ENCODE measurements at places on chromosomes 6 and 20.

DNA sequence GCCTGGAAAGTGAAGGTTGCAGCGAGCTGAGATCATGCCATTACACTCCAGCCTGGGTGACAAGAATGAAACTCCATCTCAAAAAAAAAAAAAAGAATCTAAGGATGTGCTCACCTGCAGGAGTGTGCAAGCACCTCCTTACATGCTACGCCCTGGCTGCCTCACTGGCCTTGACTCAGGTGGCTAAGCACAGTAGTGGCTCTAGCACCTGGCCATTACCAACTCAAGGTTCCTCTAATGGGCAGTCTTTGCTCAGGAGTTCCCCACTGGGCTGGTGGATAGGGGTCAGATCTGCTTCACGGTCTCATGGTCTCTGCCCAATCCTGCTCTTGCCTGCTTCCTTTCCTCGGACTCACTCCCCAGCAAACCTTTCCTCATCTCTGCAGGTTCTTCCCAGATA lies 39.7 kb downstream of the KCNK17 start:
- no peaks in the 10 kb centered on the region for H3K36me3 ChIP-seq
- no peaks in the 10 kb centered on the region for H3K27me3 ChIP-seq
- H3K27ac ChIP-seq: no peak overlapping the region
- no peaks in the 10 kb centered on the region for H3K4me1 ChIP-seq
- H3K4me3 ChIP-seq: no peak overlapping the region

DNA sequence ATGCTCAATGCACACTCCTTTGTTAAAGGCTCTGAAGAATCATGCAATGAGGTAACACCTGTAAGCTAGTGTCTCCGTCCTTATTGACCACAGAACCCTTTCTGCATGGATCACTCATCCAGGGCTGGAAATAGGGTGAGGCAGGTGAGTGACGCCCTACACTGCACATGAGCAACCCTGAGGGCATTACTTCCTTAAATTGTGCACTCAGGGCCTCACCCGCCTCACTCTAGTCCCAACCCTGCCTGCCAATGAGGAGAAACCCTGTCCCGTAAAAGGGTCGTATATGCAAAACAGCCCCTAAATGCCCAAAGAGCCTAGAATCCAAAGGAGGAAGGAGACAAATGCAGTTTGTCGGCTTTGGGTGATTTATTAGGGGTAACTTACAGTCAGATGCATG lies 33.6 kb upstream of the NOP56 start:
- H3K4me1 ChIP-seq: no peaks in the 10 kb centered on the region
- H3K4me3 ChIP-seq: no peak overlapping the region
- no peak overlapping the region for H3K27ac ChIP-seq
- H3K27me3 ChIP-seq: no peaks in the 10 kb centered on the region
- no peak for DNase-seq

- no peak for DNase-seq
- H3K4me3 ChIP-seq: no peak overlapping the region
- H3K27ac ChIP-seq: peak overlapping the region; percentile 61
- no peaks in the 10 kb centered on the region for H3K4me1 ChIP-seq
Observed at GRCh38 chr20:11235058-11235457, 561.3 kb upstream of the JAG1 start.

DNA sequence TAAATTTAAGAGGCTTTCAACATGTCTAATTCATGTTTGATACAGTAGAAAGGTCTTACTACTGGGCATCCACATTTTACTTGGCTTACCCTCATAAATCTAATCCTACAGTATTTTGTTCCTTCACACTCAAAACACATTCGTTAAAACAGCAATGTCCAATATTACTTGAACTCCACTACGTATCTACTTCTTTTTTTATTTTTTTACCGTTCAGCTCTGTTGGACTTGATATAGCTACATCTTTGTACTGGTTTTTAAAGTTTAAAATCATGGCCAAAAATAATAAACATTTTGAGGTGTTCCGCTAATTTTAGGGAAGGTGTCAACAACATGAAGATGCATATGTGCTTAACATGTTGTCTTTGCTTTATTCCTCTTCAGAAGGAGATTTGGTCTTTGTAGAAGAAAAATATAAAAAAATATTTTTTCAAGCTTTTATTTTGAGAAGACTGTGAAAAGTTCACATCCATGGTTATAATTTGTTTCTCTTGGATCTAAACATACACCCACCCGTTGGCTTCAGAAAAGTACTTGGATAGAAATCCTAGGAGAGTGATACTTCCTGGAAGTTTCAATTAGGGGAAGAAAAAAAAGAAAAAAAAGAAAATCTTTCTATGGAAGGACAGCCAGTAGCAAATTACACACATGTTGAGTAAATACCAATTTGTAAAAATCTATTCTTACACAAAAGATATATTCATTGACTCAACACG lies 71.5 kb downstream of the EPB41L2 start:
- no peaks in the 10 kb centered on the region for H3K27me3 ChIP-seq
- no peaks in the 10 kb centered on the region for H3K4me1 ChIP-seq
- H3K4me3 ChIP-seq: no peak overlapping the region
- no peak for DNase-seq

DNA sequence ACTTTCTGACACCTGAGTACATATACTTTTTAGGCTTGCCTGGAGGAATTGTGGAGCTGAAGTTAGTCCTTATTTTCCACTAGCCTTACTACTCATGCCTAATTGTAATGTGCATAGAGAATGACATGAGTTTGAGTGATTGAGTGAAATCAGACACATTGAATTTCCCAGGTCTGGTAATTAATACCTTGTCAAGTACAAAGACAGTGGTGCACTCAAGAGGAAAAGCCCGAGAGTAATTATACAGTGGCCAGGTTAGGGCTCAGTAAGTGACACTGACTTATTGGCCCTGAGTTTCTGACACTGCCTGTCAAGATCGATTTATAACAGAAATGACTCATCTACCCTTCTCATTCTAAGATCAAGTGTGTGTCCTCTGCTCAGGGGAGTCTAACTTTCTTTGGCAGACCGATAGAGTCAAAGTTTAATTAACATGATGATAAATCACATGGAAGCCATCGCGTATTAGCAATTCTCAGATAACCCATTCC lies 288.3 kb downstream of the TPBG start:
- no peak overlapping the region for H3K4me3 ChIP-seq
- H3K27ac ChIP-seq: no peak overlapping the region
- H3K4me1 ChIP-seq: no peaks in the 10 kb centered on the region
- DNase-seq: no peak

DNA sequence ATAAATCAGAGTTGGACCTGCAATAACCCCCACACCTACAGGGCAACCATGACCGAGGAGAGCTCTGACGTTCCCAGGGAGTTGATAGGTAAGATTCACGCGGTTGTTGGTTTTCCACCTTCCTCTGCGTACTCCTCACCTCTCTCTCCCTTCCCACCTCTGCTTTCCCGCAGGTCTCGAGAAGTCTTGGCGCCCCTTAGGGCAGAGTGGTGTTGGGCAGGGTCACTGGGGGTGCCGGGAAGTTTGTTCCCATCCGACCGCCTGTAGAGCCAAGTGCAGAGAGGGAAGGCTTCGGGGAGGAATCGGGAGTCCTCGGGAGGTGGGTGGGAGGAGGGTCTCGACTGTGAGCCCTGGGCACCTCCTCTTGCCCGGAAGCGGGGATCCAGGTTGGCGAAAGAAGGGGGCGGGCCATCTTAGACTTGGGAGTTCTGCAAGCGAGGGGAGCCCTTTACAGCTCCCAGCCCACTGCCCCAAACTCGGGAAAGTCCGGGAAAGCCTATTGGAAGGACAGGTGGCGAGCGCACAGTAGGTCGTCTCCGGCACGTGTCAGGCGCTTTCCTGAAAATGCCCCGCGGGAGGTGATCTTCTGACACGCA lies 672 bp downstream of the CARMIL1 start:
- DNase-seq: peak; percentile 50
- peak overlapping the region; percentile 16 for H3K27ac ChIP-seq
- no peaks in the 10 kb centered on the region for H3K27me3 ChIP-seq

DNA sequence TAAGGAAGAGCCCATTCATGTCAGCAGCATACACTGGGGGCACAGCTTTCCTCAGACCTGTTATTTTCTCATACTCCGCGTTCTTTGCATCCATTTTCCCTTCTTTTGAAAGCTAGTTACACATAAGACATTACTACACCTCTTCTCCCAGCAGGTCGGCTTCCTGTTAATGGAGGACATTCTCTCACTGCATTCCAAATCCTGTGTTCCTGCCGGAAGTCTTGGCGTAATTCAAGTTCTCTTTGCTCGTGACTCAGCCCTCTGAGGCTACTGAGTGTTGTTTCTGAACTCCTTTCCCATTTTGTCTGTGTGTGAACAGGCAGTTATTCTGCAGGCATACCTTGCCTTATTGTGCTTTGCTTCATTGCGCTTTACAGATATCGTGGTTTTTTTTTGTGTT lies 97.5 kb upstream of the ZBTB24 start:
- no peak overlapping the region for H3K4me3 ChIP-seq
- no peak overlapping the region for H3K27ac ChIP-seq
- H3K4me1 ChIP-seq: no peaks in the 10 kb centered on the region
- no peak for DNase-seq
- H3K36me3 ChIP-seq: no peaks in the 10 kb centered on the region

- no peaks in the 10 kb centered on the region for H3K27me3 ChIP-seq
- H3K27ac ChIP-seq: no peak overlapping the region
- no peaks in the 10 kb centered on the region for H3K4me1 ChIP-seq
- H3K4me3 ChIP-seq: peak overlapping the region; percentile 33
Observed at GRCh38 chr20:17504898-17505635, 26.1 kb downstream of the BFSP1 start.

DNA sequence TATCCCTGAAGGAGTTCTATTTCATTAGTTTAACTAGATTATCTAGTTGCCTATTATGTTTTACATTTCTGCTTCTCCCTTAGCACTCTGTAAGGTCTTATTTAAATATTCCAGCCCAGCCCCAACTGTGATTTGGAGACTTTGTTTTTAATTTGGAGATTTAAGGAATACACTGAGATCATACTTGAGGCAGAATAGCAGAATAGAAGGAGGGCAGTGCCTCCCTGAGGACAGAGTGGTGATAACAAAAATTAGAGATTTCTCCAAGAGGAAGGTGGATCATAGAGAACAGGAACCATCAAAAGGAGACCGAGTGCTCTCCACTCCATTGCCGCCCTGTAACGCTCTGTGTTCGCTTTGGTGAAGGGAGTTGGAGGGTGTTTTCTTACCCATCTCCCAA lies 14.8 kb upstream of the CD164 start:
- H3K27ac ChIP-seq: no peak overlapping the region
- H3K36me3 ChIP-seq: no peaks in the 10 kb centered on the region
- H3K27me3 ChIP-seq: no peaks in the 10 kb centered on the region
- H3K4me1 ChIP-seq: peaks cover 1% of the 10 kb centered on the region

Measured in aorta (tissue), 5 donors.